Vagina (tissue), 2 donors: ENCODE measurements at places on chromosomes 5 and 9. TPM values are rescaled to one million over a fixed set of nuclear protein-coding genes. Genes with fewer than 3 reads are reported as not detected.

- DNase-seq, result no peak
Measured at GRCh38 chr9:21715408-21715807, 87.0 kb upstream of the MTAP start.

DNA sequence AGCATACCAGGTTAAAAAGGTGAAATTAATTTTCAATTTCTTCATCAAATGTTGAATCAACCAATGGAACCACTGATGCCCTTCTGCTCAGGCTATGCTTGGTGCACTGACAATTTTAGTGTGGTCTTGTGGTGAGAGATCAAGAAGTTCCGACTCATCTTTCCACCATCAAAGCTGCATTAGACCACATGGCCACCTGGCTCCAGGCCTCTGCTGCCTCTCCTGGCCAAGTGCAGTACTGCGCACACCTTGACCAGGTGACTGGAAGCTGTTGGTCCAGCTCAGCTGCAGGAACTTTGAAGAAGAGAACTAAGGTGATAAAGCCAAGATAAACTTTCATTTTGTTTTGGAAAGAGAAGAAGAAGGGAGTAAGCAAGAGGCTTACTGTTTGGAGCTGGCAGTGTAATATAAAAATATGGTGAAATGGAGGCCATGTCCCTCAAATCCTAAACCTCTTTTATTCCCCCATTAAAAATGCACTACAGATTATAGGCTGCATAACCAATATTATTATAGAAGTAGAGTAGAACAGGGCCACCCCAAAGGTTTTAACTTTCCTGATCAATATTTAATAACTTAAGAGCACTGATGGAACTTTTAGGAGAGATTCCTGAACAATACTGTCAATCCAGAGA, 315.5 kb upstream of the C9orf72 start:
- no peak for DNase-seq

- no peak for DNase-seq
Measured at GRCh38 chr5:150848271-150848670, 1.9 kb downstream of the IRGM start.

GRCh38 chr9:124263213-124263612, 5.5 kb downstream of the NEK6 start:
- no peak for DNase-seq

DNA sequence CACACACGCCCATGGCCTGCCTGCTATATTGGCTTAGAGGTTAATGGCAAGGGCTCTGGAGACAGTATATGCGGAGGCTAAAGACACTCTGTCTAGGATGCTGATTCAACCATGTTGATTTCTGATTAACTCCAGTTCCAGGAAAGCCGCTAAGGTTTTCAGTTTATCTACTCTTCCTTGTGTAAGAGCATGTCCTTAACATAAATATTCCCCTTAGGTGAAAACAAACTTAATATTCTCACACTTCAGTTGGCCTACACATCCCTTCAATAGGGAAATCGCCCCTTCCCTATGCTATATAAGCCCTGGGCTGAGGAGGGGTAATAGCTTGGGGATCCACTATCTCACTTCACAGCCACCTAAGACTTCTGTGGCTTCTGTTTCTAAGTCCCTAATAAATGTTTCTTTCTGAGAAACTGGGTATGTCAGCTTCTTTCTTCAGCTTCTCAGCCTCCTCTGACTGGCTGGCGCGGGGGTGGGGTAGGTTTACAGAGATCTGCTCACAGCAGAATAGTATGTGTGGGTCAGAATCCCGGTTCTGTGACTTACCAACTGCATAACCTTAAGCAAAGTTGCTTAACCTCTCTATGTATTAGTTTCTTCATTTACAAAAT, 4.3 kb upstream of the GPX3 start:
- no peak for DNase-seq

- no peak for DNase-seq
Measured at GRCh38 chr9:133587051-133587450, 22.1 kb downstream of the FAM163B start.

DNA sequence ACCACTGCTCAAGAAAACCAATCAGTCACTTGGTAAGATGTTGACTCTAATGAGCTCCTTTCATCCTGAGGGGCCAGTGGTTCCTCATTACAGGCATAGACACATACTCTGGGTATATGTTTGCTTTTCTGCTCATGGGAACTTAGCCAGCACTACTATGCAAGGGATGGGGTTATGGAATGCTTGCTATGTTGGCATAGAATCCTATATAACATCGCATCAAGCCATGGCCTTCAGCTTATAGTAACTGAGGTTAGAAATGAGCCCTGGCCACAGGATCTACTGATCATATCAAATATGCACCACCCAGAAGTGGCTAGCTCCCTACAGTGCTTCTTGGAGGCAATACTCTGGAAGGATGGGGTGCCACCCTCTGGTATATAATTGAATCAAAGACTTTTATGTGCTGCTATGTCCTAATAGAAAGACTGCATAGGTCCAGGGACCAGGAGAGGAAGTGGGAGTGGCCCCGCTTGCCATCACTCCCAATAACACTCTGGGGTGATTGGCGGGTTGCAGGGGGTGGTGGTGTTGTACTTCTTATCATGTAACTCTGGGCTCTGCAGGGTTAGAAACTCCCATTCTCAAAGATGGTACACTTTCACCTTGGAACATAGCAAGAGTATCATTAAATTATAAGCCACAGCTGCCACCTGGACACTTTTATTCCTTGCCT, 70.3 kb downstream of the ZNF366 start:
- DNase-seq, result no peak

GRCh38 chr5:12645582-12645981, 741.3 kb upstream of the CTNND2 start:
- DNase-seq, result no peak

GRCh38 chr5:54009357-54009756, 301.0 kb downstream of the ARL15 start:
- DNase-seq, result no peak

The TMC1 gene
- total RNA-seq, result not detected

The SPATA31C1 gene
- not detected for total RNA-seq

The HCN1 gene
- not detected for total RNA-seq

The FOXD4 gene
- not detected for total RNA-seq

The SELENOP gene
- 344 TPM for total RNA-seq
